ENCODE measurements at places on chromosomes 5 and 9.

- DNase-seq = no peak
These were observed 4.7 kb upstream of the NUP214 start for GRCh38 chr9:131120620-131121228.

DNA sequence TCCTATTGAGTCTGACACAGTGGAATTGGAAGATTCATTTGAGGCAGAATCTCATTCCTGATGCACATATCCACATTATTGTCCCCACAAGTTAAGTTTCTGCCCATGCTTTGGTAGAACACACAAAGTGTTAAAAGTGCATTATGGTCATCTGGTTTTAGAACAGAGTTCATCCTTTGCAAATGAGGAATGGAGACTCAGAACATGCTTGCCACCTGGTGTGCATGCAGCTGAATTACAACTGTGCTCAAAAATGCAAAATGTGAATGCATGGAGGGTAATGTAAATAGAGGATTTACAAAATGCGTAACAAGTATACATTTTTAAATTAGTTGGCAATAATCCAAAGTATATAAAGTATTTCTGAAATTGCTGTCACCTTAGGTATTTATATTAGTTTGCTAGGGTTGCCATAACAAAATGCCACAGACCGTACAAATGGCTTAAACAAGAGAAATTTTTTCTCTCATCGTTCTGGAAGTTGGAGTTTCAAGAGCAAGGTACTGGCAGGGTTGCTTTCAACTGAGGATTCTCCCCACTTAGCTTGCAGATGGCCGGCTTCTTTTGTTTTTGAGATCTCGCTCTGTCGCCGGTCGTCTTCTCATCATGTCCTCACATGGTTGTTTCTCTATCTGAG lies 671.1 kb downstream of the TAF11L14 start:
- peak; percentile 21 for DNase-seq

- no peak for DNase-seq
These were observed 6.4 kb downstream of the TLX3 start for GRCh38 chr5:171315386-171315891.

DNA sequence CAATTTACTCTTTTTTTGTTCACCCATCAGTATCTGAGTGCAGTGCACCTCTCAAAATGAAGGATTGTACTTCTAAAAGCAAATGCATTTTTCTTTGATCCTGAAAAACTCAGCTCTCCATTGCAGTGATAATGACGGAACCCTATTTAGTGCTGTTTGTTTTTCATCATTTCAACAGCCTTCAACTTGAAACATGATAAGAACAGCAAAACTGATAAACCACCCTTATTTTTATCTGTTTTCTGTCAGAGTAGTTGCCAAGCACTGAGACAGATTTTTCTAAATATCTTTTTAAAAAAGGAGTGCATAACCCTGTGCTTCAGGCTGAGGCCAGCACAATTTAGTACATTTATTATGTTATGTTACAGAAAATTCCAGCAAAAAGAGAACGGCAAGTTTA lies 549.8 kb upstream of the DMAC1 start:
- no peak for DNase-seq

DNA sequence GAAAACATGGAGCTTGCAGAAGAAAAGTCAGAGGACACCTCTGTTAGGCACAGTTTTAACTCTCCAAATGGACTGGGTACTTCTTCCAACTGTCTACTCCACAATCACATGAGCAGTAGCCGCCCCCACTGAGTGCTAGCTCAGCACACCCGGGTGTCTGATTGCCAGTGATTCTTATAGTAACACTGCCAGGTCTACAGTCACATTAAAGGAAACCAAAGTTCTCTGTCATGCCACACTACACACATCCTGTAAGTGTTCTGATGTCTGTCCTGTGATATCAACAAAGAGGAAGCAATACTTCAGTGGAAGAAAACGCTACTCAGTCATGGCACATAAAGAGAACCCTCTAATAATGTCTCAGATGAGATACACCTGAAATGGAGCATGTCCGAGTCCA lies at the start of gene HAVCR2:
TSS of gene HAVCR2 (minus strand) at position 69 of the 400 bp plus-strand sequence. CDS start at position 8, 61 bp downstream.
- DNase-seq = peak; percentile 26

- DNase-seq = no peak
These were observed 822.6 kb downstream of the TLE1 start for GRCh38 chr9:80866576-80867227.

DNA sequence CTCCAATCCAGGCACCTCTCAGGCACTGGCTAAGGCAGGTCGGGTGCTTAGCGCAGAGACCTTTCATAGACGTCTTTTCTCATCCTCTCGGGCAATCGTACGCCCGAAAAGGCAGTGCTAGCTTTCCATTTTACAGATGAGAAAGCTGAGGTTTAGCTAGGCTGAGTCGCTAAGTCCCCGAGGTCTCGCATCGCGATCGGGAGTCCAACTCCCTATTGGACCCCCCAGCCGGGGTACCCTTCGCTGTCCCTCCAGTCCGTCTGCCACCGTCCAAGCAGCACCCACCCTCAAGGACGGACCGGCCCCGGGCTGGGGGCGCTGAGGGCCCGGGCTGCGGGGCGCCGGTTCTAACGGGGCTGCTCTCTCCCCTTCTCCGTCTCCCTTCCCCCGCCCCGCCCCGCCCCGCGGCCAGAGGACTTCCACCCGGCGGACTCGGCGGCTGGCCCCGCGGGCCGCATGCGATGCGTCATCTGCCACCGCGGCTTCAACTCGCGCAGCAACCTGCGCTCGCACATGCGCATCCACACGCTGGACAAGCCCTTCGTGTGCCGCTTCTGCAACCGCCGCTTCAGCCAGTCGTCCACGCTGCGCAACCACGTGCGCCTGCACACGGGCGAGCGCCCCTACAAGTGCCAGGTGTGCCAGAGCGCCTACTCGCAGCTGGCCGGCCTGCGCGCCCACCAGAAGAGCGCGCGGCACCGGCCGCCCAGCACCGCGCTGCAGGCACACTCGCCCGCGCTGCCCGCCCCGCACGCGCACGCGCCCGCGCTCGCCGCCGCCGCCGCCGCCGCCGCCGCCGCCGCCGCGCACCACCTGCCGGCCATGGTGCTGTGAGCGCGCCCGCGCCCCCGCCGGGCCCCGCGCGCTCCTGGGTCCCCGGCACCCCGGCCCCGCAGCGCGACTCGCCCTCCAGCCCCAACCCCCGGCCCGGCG lies 12.5 kb upstream of the EXOSC2 start:
- no peak for DNase-seq

DNA sequence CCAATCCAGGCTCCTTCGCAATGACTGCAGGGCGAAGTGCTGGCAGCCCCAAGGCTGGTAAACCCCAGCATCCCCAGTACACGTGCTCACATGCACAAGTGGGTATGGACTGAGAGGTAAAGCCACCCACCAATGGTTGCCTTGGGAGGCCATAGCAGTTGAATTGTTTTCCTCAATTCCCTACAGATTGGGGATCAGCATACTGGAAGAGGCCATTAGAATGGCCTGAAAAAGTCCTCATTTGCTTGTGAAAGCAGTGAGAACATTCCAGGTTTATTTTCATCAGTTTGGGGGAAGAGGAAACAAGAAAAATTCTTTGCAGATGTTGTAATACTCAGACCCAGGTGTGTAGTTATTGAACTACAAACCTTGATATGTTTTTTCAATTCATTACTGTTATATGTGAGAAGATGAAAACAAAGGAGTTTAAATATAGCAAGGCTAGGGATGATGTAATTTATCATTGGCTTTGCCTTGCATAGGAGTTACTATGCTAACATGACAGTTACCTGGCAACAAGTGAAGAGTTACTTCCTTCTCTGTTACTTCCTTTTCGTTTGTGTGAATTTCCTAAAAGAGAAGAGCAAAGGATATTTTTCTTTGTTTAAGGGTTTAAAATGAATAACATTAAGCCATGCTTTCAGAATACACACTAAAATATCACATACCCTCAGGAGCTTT lies 36.4 kb downstream of the MTMR12 start:
- peak; percentile 31 for DNase-seq

GRCh38 chr9:17230646-17231045 lies 95.8 kb downstream of the CNTLN start:
- DNase-seq = no peak

DNA sequence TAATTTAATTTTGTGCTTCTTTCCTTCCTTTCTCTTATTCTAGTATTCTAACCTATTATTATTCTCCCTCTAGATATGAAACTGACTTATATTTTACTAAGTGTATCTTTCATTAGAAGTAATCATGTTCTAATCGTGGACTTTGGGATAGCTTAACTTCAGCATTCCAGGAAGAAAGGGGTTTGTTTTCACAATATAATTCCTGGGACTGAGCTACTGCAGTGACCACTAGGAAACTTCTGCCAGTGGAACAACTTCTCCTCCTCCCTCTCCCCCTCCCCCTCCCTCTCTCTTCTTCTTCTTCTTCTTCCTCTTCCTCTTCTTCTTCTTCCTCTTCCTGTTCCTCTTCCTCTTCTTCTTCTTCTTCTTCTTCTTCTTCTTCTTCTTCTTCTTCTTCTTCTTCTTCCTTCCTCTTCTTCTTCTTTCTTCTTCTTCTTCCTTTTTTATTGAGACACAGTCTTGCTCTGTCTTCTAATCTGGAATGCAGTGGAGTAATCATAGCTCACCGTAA lies 127.9 kb downstream of the NNT start:
- DNase-seq = no peak

DNA sequence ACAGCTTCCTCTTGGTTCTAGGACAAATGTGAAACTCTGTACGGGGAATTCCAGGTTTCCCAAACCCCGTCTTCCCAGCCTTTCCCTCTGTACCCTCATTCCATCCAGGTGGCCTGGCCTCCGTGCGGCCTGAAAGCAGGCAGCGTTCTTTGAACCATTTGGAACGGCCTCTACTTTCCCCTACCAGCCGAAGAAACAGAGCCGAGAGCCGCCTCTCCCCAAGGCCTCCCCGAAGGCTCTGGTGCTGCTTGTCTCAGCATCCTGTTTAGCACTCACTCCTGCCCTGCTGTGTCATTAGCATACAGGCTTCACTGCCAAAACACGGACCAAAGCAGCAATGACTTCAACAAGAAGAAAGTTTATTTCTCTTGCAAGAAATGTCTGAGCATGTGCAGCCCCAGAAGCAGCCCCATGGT lies 137.7 kb downstream of the HSD17B3 start:
- DNase-seq = no peak

DNA sequence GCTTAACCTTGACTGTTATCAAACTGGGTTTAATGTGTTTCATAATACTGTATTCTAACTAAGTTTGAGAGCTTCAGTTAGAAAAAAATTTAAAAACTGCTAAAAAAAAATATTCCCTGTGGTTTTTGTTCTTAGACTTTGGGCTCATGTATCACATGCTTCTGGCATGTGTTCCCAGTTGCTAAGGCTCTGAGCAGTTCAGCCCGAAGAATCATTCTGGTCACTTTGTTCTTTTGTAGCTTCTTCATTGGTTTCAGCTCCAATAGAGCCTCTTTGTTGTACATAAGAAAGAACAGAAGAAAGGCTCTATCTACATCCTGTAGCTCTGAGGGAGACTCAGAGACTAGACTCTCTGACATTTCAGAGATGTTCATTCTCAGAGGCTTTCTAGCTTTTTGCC lies 25.6 kb downstream of the KCNN2 start:
- no peak for DNase-seq

GRCh38 chr5:25181249-25181648 lies 536.5 kb upstream of the CDH10 start:
- no peak for DNase-seq

- DNase-seq = no peak
These were observed 31.1 kb downstream of the ANKS6 start for GRCh38 chr9:98765256-98765655.

- DNase-seq = no peak
These were observed 41.9 kb upstream of the PLPP1 start for GRCh38 chr5:55576661-55577060.

DNA sequence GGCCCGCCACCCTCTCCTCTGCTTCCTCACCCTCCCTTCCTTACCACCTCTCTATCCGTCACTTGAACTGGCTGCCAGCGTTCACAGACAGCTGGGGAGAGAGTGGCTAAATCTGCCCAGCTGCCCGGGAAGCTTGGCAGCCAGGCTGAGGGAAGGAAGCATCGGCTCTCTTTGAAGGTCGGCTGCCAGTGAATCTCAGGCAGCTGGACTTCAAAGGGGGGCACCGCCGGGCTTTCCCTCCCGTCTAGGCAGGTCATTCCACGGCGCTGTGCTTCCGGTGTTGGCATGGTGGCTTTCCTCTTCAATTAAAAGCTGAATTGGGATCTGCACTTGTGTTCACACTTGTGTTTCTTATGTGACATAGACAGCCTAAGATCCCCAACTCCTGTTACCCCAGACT lies 174.0 kb downstream of the GDNF start:
- DNase-seq = no peak

DNA sequence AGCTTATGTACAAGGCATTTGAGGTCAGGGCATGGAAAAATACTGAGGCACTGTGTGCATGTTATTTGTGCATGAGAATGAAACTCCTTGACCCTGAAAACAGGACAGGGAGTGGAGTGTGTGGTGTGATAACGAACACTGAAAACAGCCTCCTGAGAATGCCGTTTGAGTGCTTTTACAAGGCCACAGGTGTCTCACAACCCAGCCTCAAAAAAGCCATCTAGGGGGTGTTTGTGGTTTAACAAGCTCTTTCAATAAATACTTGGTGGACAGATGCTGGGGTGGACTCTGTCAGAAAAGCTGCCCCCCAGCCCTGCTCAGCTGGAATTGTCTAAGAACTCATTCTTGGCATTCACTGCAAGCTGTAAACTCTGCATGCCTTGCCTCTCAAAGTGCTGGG lies 94.0 kb upstream of the SLC25A48 start:
- DNase-seq = no peak

- no peak for DNase-seq
These were observed 36.1 kb downstream of the MARCHF11 start for GRCh38 chr5:16143361-16144049.

DNA sequence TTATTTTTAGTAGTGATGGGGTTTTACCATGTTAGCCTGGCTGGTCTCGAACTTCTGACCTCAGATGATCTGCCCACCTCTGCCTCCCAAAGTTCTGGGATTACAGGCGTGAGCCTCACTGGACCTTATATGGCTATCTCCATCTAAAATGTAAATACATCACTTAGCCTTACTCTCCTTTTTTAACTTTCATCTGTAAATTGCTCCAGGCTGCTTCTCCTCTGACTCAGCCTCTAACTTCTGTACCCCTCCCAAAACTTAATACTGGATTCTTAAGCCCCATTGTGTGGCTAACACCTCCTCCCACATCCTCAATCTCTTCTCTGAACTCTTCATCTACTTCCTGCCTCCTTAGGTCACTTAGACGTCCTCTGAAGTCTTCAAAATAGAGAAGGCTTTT lies 4.0 kb downstream of the SNX30 start:
- DNase-seq = no peak

DNA sequence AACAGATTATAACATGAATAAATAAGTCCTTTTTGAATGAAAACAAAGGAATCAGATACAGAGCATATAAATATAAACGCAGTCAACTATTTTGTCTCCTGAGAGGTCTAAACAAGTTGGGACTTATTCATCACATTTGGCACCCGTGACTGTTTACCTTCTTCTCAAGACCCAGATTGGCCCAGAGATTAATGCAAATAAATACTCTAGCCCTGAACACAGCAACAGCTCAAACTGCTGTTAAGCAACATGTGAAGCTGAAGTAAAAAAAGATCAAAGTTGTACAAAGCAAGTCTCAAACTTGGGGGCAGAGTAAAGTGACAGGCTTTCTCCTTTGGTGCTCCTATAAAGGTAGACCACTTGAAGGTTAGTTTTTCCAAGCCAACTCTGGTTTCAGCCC lies 95.0 kb upstream of the NR5A1 start:
- DNase-seq = no peak

GRCh38 chr5:92513067-92513466 lies 1068.0 kb downstream of the NR2F1-AS1 start:
- no peak for DNase-seq

Data from memory B cell (primary cell).